ENCODE measurements at places on chromosomes 1 and 21. TPM values are rescaled to one million over a fixed set of nuclear protein-coding genes. Genes with fewer than 3 reads are reported as not detected.

KRTAP13-1 gene
- not detected for total RNA-seq

DNA sequence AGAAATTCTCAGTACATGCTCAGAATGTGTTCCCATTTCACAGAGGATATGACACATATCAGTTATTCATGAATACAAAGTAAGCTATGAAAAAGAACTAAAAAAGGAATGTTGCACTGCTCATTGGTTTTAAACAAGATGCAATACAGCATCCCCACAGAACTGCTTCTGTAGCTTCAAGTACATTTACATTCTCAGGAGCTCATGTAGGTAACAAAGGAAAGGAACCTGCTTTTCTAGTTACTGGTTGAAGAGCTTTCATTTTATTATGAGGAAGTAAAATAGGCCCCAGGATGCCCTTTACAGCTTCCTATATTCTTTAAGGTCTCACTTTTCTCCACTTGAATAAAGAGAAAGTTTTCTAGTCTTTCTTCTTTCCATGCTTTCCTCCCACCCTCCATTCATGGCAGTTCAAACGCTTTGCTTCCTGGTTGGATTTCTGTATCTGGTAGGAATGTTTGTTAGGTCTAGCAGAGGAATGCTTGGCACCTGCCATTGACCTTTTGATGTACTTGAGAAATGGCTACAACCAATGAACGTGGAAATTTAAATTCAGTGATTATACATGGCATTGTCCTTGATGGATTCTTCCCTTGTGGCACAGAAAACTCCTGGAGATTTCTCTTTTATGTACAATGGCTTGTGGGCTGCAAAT lies 27.1 kb upstream of the KCNK2 start:
- no peak for DNase-seq

GPR52 gene
- 0.41 TPM for total RNA-seq

KCNJ15 gene
- 27.5 TPM for total RNA-seq

DNA sequence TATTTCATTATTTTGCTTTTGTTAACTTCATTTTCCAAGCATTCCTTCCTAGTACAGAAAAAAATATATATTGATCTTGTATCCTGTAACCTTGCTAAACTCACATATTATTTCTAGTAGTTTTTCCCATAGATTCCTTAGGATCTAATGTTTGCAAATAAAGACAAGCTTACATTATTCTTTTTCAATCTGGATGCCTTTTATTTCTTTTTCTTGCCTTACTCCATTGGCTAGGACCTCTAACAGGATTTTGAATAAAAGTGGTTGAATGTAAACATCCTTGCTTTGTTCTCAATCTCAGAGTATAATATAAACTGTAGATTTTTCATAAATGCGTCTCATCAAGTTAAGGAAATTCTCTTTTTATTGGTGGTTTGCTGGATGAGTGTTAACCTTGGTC lies 74.5 kb upstream of the GUCA2A start:
- no peak for DNase-seq

DNA sequence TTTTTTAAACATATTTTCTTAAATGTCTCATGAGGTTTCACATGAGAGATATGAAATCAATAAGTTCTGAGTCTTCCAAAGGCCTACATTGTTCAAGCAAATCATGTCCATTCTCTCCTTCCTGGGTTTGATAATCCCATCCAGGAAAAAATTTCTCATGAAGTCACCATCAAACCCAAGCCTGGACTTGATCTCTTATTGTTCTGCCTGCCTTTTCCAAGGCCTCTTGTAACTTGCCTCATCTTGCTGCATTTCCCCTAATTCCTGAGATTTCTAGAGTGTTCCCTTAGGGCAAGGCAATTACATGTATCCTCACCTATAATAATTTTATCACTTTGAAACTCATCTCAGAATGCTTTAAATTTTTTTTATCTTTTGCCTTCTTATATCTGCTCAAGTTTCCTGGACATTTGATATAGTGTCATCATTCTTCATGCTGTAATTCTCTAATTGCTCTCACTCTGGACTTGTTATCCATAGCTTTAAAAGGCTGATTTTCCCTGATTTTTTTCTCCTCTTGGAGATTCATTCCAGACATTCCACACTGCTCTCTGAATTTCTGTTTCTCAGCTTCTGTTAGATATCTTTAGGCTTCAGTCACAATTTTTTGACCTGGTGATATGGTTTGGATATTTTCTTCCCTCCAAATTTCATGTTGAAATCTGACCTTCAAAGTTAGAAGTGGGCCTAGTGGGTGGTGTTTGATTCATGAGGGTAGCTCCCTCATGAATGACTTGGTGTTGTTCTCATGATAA lies 126.4 kb downstream of the LRRC7 start:
- DNase-seq: no peak

DNA sequence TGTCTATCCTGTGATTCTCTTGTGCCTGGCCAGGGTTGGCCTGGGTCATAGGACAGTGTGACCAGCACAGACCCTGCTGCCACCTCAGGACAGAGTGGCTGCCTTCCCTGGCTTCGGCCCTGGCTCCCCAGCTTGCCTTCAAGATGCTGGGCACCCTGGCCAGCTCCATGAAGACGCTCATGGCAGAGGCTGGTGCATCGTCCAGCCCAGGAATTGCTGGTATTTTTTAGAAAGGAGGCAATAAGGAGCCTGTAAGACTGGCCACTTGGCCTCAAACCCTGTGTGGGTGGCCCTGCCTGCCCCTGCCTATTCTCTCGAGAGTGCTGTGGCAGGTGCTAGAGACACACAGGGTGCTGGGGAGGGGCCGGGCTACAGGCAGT lies 70.4 kb upstream of the ACTRT2 start:
- DNase-seq: no peak

GRCh38 chr1:81149649-81150325 lies 650.9 kb upstream of the ADGRL2 start:
- DNase-seq: no peak

CFAP74 gene
- total RNA-seq: not detected

DNA sequence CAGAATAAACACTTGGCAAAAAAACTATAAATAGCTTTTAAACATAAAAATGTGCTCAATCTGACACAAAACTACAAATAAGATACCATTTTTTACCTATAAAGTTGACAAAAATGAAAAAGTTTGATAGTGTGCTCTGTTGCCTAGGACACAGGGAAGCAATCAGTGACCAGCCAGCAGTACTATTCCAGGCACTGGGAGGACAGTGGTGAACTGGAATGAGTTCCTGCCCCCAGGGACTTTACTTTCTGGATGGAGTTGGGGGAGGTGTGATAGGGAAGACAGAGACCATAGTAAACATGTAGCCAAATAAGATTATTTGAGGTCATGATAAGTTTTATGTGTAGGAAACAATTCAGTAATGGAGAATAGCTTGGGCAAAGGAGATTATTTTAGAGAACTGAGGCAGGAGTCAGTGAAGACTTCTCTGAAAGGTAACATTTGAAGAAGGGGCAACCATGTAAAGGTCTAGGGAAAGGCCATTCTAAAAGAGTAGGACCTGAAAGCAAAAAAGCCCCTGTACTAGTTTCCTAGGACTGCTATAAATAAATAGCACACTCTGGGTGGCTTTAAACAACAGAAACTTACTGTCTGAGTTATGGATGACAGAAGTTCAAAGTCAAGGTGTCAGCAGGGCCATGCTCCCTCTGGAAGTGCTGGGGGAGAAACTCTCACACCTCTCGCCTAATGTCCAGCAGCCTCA lies 42.0 kb downstream of the EEIG2 start:
- DNase-seq: no peak

DNA sequence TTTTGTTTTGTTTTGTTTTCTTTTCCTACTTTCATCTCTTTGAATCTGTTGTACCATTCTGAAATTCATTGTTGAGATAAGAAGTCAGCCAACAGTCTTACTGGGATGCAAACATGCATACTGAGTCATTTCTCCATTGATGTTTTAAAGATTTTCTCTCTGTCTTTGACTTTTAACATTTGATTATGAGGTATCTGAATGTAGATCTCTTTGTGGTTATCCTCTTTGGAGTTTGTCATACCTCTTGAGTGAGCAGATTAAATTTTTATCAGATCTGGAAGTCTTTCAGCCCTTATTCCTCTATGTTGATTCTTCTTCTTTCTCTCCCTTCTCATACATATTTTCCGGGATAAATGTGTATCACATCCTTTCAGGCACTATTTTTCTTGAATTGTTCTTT lies 406.9 kb upstream of the NCAM2 start:
- DNase-seq: no peak

SPRR2E gene
- not detected for total RNA-seq

LORICRIN gene
- not detected for total RNA-seq

Data from kidney epithelial cell (primary cell).